NCI-H524 treated with DMSO at 0.1 percent for 48 hours (cell line): ENCODE measurements at places on chromosomes 12 and 14.

DNA sequence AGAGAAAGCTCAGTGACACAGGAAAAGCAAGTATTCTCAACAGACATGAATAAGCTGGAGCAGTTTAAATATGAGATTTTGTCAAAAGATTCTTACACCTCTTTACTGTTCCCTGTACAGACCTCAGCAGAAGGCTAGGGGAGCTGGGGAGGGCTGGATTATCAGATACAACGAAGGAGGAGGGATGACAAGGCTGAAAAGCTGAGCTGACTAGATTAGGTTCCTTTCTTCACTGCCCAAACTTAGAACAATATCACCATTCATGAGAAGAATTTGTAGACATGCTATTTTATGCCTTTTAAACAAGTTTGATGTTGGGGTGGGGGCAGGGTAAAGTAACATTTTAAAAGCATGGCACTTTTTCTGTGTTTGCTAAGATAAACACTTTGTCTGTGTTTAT is 611.1 kb downstream of the AACS start:
- no peak for DNase-seq

DNA sequence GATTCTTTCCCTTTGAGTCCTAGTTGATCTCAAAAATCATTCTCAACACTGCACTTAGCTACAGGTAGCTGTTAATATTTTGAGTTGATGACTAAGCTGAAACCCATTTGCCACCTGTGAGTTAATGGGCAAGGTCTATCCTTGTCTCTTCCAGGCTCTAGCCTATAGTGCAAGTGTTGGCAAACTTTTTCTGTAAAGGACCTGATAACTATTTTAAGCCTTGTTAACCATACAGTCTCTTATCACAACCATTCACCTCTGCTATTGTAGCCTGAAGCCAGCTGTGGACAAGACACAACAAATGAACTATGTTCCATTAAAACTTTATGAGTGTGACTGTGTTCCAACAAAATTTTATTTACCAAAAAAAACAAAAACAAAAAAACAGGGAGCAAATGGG is 19.4 kb downstream of the RAP1B start:
- DNase-seq = no peak

- no peak for DNase-seq
Observed at GRCh38 chr12:49552014-49552413, 13.2 kb downstream of the KCNH3 start.

GRCh38 chr14:97282210-97283004 is 485.2 kb downstream of the VRK1 start:
- DNase-seq = no peak

DNA sequence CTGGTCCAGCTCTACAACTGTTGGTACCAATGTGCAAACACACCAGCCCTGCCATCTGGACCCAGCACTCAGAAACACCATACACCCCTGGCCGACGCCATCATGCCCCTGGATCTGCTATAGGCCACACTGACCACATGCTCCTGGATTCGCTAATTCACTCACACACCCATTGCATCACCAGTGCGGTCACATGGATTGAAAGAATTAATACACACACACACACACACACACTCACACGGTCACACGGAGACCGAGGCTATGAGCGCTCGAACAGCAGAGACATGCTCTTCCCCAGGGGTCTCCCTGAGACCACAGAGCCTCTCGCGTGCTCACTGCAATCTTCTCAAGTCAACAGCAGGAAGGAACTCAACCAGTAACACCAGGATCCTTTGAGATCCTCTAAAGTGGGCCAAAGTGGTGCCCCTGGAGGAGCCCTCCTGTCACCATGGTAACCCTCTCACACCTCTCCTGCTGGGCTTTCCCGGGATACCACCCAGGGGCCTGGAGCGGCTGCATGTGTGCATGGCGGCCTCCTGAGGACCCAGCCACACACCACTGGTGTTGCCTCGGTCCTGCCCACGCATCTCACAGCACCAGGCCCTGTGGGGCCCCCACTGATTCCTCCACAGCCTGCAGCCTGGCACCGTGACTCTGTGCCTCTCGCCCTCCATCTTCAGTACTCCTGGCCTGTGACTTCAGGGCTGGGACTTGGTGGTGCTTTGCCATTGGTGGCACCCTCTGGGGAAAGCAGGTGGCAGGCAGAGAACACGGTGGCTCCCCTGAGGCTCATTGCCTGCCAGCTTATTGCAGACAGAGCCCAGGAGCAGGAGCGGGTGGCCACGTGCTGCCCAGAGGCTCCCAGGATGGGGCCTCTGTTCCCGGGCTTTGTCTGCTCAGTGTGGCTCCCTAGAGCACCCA is 15.1 kb downstream of the LRTM2 start:
- no peak for DNase-seq

GRCh38 chr12:21771311-21771710 is 3.2 kb downstream of the KCNJ8 start:
- no peak for DNase-seq

- no peak for DNase-seq
Observed at GRCh38 chr12:49367381-49368239, at the start of gene SPATS2. Gene SPATS2 (plus strand): TSS chr12:49367462. CDS start chr12:49461013, 93,551 bp downstream.

DNA sequence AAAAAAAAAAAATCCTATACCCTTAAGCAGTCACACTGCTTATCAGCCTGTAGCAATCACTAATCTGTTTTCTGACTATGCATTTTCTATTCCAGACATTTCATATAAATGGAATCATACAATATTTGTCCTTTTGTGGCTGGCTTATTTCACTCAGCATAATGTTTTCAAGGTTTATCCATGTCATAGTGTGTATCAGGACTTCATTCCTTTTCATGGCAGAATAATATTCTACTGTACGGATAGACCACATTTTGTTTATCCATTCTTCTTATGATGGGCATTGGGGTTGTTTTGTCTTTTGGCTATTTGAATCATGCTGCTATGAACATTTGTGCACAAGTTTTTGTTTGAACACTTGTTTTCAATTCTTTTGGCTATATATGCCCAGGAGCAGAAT is 8.6 kb upstream of the KSR2 start:
- no peak for DNase-seq

DNA sequence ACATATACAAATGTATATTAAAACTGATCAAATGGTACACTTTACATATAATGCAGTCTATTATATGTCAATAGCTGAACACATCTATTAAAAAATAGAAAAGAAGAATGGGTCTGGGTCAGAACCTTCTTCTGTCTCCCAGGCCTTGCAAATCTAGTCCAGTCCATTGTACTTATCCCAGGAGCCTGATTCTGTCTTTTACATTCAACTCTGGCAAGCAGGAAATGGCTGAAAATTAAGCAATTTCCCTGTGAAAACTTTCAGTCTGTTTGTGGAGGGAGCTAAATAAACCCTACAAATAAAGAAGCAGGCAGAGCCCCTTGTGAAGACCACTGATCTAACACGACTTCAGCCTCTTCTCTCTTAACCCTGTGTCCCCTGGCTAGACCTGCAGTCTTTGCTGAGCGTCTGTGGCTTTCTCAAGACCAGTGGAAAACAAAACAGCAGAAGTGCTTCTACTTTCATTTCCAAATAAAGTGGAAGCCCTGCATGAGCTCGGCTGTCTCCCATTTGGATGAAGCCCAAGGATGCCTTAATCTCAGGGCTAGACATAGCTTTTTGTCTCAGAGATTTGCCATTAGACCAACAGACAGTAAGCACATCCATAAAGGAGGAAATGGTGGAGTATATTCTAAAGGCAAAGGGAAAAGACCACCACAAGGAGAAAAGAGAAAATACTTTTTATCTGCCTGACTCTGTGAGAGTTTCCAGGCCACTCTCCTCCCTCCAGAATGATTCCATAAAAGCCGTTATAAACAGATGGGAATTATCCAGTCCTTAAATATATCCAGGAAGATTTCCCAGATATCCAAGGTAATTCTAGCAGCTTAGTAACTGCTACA is 48.2 kb downstream of the CRACR2A start:
- DNase-seq = no peak

DNA sequence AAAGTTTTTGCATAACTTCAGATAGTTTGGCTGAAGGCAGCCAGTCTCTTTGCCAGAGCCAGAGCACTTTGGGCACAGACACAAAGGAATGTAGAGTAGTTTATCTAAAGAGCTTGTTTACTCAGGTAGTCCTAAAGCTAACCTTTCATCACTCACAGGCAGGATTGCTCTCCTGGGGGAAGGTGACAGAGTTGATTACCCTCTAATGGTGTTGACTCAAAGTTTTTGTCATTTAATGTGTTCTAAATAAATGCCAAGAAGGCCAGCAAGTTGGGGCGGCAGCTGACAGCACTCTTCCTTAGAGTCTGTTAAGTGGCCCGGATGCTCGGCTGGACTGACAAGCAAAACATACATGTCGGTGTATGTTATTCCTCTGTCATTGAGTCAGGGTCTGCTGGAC is 9.3 kb upstream of the TAS2R46 start:
- no peak for DNase-seq

- DNase-seq = no peak
Observed at GRCh38 chr12:45575823-45576475, 153.6 kb upstream of the ARID2 start.

DNA sequence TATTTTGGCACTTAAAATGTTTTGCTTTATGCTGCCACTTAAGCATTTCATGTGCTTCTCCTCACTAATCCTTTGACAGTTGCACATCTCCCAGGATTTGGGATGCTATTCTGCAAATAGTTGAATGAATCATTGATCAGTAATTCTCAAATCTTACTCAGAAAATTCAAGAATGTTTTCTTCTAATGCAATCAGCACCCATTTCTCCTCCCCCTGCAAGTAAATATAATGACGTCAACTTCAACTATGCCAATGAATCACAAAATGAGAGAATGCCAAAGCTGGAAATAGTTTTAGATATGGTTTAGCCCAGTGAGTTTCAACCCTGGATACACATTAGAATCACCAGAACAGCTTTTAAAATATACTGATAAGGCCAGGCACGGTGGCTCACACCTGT is 2.1 kb upstream of the BLOC1S1 start:
- no peak for DNase-seq

DNA sequence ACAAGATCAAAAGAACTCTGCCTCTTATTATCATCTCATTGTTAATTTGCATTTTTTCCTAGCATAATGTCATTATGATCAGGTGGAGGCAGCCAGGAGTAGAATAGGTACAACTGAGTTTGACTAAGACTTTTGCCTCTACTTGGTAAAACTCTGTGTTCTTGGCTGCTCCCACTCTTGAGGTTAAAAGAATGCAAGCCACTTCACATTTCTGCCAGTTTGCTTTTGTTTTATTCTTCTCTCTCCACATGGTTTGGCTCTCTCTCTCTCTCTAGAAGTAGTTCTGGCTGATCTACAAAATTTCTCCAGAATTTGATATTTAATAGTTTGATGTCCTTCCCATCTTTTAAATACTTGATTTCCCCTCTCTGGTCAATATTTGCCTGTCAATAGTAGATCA is 170.7 kb upstream of the E2F7 start:
- DNase-seq = no peak

- no peak for DNase-seq
Observed at GRCh38 chr14:22472466-22472865, 116.6 kb downstream of the DAD1 start.

DNA sequence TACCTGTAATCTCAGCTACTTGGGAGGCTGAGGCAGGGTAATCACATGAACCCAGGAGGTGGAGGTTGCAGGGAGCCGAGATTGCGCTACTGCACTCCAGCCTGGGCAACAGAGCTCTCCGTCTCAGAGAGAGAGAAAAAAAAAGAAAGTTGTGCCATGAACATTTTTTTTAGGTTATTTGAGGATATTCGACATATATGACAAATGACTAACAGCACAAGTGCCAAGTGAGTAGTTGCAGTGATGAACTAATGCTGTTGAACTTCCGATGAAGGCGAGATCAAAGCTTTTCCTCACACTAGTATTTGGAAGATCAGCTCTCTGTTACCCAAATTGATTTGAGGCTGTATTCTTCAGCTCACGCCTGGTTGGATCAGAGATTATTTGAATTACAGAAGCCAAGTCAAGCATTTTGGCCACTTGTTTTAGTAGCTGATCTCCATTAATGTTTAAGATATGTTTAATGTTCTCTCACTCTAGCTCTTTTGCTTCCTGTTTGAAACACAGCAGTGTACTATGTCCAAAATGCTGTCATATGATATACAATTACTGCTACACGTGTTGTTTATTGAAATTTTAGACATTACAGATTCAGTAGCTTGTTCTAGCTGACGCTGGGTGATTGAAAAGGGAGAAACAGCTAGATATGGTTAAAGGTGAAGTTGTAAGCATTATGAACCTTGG is 43.4 kb downstream of the WDR20 start:
- no peak for DNase-seq

DNA sequence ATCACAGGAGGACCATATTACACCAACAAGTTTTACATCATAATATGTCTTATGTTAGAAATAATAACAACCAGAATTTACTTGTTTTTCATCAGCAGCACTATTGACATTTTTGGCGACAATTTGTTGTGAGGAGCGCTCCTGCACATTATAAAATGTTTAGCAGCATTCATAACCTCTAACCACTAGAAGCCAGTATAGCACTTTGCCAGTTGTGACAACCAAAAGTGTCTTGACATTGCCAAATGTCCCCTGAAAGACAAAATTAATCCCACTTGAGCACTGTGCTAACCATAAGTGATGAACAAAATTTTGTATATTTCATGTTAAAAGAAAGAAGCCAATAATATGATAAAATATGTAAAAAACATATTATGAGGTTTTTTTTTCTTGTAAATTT is 356.9 kb upstream of the LMO3 start:
- no peak for DNase-seq

DNA sequence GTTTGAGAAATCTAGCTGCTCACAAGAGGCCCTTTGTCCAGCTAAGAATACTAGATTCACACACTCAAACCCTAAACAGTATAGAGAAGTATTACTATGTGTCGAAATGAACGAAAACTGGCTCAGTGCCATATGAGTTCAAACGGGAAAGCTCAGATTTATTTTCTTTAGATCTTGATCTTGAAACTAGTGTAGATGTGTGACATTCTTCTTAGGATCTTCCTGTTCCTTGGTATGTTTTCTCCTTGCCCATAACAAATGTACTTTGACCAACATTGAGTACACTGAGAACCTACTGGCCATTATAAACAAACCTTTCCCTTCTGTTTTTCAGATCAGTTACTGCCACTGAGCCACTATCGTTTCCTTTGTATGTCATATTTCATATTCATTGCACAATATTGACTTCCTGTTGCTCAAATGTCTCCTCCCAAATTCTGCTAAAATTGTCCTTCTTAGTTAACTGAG is 21.3 kb downstream of the MYBPC1 start:
- no peak for DNase-seq

DNA sequence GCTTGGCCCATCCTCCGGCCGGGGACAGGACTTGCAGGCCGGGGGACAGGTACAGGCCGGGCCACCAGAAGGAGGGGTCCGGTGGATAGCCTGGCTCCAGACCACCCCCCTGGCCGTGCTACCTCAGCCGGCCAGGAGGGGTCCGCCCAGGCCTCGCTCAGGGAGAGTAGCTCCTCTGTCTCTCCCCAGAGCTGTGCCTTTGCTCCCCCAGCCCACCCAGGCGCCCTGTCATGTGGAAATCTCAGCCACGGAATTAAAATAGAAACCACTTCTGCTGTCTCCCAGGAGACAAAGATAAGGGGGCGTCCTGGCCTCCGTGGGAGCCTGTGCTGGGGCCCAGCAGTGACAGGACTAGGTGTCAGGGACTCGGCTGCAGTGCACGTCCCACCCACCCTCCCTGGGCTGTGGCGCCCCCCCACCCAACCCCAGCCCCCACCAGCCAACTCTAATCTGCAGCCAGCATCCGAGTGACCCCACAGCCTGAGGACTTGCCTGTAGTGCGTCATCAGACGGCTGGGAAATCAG is 3.3 kb upstream of the CRIP2 start:
- no peak for DNase-seq
